ENCODE measurements at places on chromosomes 7 and 10.

DNA sequence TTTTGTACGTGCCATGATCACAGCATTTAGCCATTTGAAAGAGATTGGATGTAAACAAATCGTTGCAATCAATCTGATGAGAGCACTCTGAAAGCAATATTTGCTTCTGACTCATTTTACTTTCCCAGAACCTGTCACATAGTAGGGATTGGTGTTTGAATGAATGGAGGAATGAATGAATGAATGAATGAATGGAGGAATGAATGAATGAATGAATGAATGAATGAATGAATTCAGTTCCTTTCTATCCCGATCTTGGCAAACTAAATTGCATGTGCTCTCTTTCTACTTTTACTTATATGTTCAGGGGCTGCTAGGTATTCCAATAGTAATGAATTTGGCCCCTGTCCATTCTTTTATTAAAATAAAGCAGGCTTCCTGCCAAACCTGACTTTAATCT lies 1091.7 kb upstream of the CELF2 start:
- no peak for DNase-seq

GRCh38 chr7:124155432-124156022 lies 122.7 kb upstream of the TMEM229A start:
- DNase-seq, result no peak

GRCh38 chr7:41573015-41573414 lies 129.9 kb downstream of the INHBA start:
- DNase-seq, result no peak

DNA sequence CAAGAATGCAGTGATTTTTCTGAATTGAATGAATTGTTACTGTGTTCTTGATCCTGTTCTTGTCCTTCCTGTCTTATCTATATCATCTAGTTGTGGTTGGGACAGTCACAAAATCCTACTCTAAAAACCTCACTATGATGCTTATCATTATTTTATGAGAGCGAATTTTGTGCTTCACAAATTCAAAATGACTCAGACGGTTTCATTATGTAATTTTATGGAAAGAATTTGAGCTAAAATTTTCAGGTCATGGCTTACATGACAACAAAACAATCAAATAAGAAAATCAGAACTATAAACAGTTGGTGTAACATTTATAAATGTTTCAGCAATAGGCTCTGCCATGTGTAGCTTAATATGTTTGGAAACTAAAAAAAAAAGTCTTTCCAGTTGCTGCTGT lies 6.9 kb downstream of the PRKAR2B start:
- no peak for DNase-seq

- DNase-seq, result no peak
These were observed 551.8 kb downstream of the SORCS3 start for GRCh38 chr10:105192861-105193260.

DNA sequence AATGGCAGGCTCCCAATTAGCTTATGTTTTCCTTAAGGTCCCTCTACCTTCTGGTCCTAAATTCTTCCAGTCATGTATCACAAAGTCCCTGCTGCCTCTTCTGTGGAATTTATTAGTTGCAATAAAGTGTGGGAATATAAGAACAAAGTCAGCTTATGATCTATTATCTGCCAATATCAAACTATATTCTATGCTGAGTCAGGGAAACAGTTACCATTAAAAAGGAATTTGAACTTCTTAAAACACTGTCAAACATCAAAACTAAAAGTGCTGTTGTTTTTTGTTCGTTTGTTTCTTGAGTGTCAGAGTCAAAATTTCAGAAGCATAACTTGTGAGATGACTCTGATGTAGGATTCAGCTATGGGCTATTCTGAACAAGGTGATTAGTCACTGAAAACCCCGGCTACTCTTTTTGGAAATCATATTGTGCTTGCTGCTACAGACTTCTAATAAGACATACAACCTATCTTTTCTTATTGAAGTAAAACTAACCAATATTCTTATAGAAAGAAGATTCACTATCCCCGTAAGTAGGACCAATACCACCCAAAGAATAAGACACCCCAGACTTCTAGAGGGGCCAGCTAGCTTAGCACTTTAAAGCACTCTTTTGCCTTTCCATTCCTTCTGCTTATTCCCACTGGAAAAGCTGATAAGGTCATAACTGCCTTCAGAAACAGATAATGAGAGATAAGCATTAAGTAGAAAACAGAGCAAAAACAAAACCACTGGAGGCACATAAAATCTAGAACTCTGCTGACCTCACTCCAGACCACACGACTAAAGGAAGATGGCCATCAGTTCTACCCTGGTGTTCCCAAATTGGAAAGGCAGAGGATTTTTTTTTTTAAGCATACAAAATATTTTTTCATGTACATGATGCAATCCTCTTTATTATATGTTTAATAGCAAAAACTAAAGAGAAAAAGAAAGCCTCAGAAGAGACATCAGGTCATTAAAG lies 370.6 kb downstream of the PARD3 start:
- DNase-seq, result no peak

GRCh38 chr7:46034056-46034768 lies 113.1 kb upstream of the IGFBP3 start:
- DNase-seq, result no peak

Data from endothelial cell (in vitro differentiated cells).